RWPE2 (cell line): ENCODE measurements at places on chromosomes 12 and 14.

DNA sequence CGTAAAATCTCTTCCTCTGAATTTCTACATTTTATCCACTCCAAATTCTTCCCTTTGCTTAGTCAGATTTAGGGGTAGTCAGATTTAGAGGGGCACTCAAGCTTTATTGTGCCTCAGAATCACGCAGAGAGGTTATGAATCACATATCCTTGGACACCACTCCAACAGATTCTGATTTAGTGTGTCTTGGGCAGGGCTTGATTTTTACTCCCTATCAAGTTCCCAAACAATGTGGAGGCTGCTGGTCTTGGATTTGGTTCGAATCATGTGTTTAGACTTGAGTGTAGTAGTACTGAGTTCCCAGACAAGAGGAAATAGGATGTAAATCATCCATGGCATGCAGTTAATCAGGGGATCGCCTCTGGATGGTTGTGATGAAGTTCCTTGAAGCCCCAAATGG lies 298.1 kb upstream of the CLEC14A start:
- DNase-seq, result no peak

GRCh38 chr12:118842866-118843265 lies 138.5 kb upstream of the SRRM4 start:
- DNase-seq, result no peak

DNA sequence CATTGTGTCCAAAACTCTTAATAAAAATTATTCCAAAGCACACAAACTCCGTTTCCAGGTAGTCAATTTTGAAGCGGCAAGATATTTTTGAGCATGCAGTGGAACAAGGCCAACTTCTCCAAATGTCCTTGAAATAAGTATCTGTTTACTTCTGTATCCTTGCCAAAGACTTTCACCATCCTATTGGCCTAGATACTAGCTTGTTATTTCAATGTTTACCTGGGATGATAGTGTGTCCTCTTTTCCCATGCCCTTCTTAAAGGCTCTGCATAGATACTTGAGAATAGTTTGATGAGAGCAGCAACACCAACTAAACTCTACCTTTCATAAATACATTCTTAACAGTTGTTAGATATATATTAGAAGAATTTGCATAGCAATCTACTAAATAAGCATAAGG lies 160.9 kb downstream of the KCNC2 start:
- DNase-seq, result no peak

GRCh38 chr14:97441740-97442362 lies 644.7 kb downstream of the VRK1 start:
- DNase-seq, result no peak

GRCh38 chr14:54642801-54643695 lies 76.1 kb downstream of the SAMD4A start:
- no peak for DNase-seq

- no peak for DNase-seq
Observed at GRCh38 chr14:59354666-59355065, 110.5 kb downstream of the GPR135 start.

GRCh38 chr12:65685514-65685913 lies 138.8 kb upstream of the HMGA2 start:
- no peak for DNase-seq
